Cortex of kidney (tissue), 1 donor: ENCODE measurements at places on chromosomes 16 and 17.

DNA sequence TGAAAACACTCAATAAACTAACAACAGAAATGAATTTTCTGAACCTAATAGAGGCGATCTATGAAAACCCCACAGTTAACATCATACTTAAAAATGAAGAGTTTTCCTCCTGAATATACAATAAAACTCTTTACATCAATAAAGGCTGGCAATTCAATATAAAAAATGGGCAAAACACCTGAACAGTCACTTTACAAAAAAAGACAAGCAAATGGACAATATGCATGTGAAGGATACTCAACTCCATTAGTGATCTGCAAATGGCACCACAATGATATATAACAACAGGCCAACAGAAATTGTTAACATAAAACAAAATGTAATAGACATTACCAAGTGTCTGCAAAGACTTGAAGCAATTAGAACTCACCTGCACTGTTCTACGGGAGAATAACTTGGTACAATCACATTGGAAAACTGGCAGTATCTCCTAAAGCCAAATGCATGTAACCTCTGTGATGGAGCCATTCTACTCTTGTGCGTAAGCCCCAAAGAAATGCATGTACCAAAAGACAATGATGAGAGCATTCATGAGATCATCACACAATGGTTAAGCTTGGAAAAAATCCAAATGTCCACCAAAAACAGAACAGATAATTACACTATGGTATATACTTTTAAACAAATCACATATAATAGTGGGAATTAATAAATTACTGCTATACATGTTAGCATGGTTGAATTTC lies 433.4 kb upstream of the MAF start:
- DNase-seq, result no peak

DNA sequence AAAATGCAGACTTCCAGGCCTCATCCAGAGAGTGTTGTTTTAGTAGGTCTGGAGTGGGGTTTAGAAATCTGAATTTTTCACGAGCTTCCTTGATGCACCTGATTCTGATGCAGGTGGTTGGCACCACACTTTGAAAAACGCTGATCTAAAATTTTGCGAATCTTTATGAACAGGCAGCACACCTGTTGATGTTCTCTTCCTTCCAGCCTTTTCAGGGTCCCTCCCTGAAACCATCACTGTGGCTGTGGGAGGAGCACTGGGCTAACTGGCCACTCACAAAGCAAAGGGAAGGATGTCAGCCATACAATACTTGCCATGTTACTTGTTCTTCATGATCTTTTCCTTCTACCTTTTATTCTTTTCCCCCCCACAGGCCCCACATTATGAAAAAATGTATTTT lies 14.2 kb downstream of the LDAF1 start:
- DNase-seq, result no peak

DNA sequence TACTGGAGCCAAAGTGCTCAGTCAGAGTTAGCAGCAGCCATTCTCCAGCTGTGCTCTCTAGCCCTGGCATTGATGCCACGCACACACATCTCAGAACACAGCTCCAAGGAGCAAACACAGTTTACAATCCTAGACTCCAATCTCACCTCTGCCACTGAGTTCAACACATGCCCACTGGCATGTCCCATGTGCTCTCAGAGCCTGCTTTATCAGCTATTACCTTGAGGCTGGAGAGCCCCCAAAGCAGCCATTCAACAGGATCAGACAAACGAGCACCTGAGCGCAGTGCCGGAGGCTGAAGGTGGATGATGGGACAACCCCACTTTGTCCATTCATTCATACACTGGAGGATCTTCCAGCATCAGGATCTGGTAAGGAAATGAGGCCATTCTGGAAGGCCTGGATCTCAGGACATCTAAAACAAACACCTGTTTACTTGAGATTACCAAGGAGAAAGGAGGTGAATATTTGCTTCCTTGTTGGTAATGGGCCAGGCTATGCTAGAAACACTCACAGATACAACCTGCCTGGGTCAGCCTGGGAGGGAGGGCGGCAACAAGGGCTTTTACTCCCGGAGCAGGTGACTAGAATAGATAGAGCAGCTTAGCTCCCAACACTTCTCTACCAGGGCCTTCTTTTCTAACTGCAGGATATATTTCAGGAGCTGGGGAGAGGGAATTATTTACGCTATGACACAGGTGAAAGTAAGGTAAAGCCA lies 25.4 kb downstream of the RANBP10 start:
- no peak for DNase-seq

- DNase-seq, result no peak
Measured at GRCh38 chr17:45235416-45236281, 14.0 kb downstream of the FMNL1 start.

GRCh38 chr16:73308771-73309170 lies 260.8 kb upstream of the ZFHX3 start:
- DNase-seq, result no peak

GRCh38 chr16:22003195-22003594 lies 2.3 kb upstream of the PDZD9 start:
- DNase-seq, result no peak

- DNase-seq, result no peak
Measured at GRCh38 chr16:68074850-68075555, 10.2 kb upstream of the NFATC3 start.
